ENCODE measurements at places on chromosomes 12 and 14.

DNA sequence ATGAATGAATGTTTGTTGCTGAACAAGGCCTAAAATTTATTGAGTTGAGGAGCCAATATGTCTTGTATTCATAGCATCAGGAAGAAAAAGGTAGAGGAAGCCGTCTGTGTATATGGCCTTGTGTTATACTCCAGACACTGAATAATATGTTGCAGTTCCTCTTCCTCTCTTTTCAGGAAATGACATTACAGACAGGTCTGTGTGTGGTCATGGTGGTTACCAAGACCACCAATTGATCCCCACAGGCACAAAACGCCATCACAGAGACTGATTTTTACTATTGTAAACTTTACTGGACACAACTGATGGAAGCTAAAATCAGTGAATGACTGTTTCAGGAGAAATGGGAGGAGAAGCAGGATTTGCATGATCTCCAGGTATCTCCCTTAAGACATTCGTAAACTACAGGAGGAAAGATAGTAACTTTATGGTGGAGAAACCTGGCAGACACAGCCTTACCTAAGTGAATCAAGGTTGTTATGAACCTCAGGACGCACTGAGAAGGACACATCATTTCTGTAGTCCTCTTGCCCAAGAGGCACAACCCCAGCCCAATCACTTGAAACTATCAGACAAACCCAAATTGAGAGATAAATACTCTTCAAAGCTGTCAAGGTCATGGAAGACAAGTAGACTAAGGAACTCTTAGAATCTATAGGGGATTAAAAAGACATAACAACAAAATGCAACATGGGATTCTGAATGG lies 334.1 kb upstream of the RGS6 start:
- no peak for DNase-seq

DNA sequence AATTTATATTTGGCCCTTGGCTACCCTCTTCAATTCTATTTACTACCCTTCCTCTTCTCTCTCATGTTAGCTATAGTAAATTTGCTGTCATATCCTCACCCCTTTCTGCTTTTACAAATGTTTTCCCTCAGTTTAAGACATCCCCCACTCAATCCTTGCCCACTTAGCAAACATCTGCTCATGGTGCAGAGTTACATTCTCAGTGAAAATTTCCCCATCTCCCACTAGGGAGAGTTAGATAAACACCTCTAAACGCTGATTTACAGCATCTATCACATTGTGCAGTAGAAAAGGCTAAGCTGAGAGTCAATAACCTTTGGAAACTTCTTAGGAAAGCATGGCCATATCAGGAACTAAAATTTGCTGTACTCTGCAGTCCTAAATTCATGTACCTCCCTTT lies 69.0 kb downstream of the DENND5B start:
- no peak for DNase-seq

- DNase-seq, result no peak
These were observed 5.4 kb upstream of the GPR84 start for GRCh38 chr12:54369597-54370131.

DNA sequence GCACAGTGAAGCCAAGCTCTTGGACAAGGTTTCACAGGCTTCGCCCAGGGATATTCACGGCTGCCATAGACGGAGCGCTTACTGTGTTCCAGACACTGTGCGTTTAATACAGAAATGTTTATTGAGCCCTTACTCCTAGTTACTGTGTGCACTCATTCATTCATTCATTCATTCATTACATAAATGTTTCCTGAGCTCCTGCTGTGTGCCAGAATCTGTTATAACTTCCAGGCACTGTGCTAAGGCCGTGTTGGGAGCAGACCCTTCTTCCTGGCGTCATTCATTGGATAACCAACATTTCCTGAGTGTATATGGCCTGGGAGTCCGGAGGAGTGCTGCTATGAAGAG lies 760 bp upstream of the MED13L start:
- no peak for DNase-seq

GRCh38 chr14:102013669-102014200 lies 49.4 kb downstream of the DYNC1H1 start:
- no peak for DNase-seq

DNA sequence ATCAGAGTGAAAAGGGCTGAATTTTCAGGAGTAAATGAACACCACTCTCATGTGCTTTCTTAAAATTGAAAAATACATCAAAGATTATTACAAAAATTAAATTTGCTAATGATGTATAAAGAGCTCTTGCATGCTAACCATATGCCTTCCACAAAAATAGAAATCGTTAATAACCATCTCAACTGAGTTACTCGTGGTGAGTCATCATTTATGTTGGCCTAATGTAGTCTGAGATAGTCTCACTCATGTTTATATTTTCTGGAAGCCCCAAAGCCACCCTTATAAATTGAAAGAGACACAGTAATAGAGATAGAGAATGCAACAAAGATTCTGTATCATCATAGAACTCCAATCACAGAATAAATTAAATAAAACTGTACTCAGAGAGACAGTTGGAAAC lies 131.2 kb downstream of the KCNH5 start:
- DNase-seq, result no peak

GRCh38 chr12:67632005-67632404 lies 16.5 kb upstream of the DYRK2 start:
- no peak for DNase-seq

GRCh38 chr12:6829536-6830220 lies 1.5 kb downstream of the P3H3 start:
- no peak for DNase-seq

DNA sequence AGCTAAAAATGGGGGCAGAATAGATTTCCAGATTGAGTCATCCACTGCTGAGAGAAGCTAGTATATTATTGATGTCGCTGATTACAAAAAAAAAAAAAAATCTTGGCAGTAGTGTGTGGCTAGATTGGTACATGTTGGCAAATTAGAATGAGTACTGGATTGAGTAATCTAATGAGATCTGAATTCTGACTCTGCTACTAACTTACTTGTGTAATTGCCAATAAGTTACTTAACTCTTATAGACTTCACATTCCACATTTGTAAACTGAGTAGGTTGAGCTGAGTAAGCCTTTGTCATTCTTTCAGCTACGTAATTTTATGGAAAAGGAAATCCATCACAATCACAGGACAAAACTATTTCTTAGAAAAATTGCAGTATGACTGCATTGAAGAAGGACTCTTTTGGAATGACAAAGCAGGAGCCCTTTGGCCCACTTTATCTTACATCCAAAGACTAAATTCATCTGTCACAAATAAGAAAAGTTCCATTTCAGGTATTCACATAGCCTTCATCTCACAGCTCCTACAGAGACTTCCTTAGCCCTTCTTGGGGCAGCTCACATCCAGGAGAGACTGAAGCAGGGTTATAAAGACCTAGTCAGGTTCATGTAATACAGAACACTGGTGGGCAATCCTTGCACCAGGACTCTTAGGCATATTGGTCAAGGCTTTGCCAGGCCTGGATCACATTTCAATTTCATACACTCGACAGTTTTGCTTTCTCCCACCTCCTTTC lies 197.3 kb upstream of the CPNE8 start:
- DNase-seq, result no peak

DNA sequence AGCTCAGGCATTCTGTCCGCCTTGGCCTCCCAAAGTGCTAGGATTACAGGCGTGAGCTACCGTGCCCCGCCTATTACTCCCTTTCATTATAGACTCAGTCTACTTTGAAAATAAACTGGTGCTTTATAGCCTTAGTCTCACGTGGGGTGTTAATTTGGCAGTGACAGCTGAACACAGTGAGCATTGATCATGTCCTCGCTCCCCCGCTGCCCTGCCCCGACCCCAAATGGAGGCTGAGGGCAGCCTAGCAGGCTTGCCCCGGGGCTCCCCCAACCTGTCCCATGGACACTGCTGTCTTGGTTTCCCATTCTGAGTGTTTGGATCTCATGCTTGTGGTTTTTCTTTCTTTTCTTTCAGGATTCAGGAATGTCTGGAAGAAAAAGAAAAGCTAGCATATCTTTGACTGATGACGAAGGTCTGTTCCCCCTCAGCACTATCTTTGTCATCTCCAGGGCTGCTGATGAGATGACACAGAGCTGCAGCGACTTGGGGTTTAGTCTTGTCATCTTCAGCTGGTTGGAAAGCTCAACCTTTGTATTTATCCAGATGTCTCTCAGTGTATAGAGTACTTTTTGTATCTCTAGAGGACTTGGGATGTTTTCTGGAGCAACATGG lies 42.2 kb downstream of the EP400 start:
- DNase-seq, result no peak

- no peak for DNase-seq
These were observed 7.0 kb downstream of the TNS2 start for GRCh38 chr12:53056901-53057300.

DNA sequence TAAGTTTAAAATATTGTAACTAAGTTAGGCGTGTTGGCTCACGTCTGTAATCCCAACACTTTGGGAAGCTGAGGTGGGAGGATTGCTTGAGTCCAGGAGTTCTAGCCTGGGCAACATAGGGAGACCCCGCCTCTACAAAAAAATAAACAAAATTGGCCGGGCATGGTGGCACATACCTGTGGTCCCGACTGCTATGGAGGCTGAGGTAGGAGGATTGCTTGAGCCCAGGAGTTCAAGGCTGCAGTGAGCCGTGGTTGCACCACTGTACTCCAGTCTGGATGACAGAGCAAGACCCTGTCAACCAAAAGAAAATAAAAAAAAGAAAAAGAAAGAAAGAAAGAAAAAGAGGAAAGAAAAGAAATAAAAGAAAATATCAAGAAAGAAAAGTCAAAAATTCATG lies 72.5 kb downstream of the TSPAN11 start:
- DNase-seq, result no peak

DNA sequence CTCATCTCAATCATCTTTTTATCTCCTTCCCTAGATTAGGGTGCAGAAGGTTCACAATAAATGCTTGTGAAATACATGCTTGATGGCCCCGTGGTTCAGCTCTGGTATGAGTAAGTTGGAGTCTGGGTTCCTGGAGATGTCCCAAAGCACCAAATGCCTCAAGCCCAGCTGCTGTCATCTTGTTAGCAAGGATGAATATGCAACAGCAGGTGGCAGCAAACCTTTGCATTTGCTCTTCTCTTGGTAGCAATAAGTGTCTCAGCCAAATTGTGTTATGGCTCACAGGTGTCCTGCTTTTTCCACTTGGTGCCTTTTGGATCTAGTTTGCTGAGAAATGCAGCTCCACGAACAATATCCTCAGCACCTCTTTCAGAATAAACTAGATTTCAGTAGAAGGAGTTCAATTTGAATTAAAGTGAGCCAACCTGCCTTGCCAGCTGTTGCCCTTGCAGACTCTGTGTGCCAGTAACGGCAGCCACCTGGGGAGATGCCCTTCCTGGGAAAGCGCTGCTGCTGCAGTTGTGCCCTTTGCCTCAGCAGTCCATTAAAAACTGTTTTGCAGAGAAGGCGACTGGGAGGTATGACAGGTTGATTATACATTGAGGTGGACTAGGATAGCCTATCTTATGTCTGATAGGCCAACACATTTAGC lies 417.3 kb downstream of the SNAPC1 start:
- DNase-seq, result no peak

DNA sequence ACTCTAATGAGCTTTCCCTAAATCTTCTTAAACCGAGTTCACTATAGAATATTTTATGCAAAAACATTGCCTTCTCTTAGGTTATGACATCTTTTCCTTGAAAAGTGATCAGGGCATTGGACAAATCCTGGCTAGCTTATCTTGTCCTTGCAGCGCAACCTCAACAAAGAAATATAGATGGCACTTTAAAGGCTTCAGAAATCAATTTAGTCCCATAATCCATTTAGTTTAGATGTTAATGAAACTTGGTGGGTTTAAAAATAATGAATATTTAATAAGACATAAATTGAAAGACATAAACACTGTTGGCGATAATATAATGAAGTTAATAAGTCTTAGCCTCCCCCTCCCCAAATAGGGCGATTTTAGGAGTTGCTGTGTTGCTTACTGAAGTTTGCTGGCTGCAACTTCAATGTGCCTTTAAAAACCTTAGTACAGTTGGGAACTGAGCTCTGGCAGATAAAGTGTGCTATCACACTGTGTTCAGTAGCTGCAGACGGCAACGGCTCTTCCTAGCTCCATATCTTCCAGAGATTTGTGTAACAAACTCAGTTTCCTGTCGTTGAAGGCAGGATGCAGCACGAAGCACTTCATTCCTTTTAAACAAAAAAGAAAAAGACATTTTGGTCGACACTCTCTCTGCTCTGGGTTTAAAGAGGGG lies 19.5 kb downstream of the PLXNC1 start:
- DNase-seq, result no peak

DNA sequence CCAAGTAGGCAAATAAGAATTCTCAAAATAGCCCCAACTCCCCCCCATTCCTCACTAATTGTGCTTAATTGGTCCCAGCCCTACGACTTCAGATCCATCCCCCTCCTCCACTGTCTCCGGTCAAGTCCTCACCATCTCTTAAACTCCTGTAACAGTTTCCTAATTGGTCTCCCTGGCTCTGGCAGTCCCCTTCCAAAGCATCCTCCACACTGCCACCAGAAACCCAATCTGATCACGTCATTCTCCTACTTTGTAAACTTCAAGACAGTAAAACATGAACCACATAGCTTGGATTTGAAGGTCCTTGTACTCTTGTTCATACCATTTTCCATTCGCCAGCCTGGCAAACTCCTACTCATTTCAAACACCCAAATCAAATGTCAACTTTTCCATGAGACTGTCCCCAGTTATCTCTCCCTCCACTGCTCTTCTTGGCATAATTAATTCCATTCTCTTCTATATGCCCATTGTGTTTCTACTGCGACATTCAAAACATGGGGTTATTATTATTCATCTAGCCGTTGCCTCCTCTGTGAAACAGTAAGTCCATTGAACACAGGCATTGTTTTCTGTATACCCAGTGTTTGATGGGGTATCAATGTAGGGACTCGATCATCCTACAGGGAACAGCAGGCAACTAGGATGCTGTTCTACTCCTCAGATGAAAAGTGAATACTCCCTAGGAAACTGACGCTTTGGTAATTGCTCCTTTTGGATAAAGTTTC lies 104.6 kb downstream of the EGLN3 start:
- DNase-seq, result no peak

DNA sequence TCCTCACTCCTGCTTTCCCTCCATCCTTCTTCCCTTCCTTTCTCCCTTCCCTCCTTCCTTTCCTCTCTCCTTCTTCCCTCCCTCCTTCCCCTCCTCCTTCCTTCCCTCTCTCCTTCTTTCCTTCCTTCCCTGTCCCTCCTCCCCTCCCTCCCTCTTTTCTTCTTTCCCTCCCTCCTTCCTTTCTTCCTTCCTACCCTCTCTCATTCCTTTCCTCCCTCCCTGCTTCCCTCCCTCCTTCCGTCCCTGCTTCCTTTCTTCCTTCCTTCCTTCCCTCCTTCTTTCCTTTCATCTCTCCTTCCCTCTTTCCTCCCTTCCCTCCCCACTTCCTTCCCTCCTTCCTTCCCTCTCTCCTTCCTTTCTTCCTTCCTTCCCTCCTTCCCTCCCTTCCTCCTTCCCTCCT lies 39.0 kb downstream of the NOS1 start:
- DNase-seq, result no peak

DNA sequence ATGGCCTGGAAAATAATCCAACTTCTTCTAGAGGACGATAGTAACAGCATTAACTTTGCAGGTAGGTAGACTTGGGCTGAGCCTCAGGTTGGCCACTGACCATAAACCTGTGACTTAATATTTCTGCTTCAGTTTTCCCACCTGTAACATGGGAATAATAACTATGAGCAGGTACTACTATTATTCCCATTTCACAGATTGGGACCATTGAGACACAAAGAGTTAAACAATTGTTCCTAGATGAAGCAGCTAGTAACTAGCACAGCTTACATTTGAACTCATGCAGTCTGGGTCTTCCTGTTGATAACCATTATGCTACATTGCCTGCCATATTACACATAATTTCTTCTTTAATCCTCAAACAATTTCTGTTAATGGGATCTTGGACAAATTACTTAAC lies 217.7 kb downstream of the NUAK1 start:
- DNase-seq, result no peak

Data from stimulated activated CD8-positive, alpha-beta memory T cell treated with anti-CD3 and anti-CD28 coated beads, Interleukin-4, amount 100 ng/mL, for 1 hour (primary cell).